ENCODE measurements at places on chromosomes 1 and 21.

DNA sequence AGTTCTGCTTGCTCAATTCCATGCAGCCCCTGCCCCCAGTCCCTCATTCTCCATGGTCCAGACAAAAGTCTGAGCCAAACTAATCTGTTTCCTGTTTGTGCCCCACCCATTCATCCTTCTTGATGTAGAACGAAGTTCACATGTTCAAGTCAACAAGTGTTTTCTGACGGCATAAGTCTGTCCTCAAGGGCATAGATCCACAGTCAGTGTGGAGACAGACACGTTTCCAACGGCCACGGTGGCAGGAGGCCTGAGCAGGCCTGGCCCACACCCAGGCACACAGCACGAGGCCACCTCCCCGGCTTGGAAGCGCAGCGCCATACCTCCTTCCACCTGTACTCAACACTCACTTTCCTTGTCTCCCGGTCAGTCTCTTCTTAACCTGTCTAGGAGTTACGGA lies 16.1 kb downstream of the ADORA1 start:
- DNase-seq: no peak

GRCh38 chr1:1296070-1297061 lies 11.4 kb downstream of the ACAP3 start:
- no peak for DNase-seq

GRCh38 chr1:231317306-231318014 lies 20.2 kb downstream of the EXOC8 start:
- DNase-seq: no peak

- no peak for DNase-seq
Observed at GRCh38 chr21:46457801-46458314, 833 bp upstream of the DIP2A start.

DNA sequence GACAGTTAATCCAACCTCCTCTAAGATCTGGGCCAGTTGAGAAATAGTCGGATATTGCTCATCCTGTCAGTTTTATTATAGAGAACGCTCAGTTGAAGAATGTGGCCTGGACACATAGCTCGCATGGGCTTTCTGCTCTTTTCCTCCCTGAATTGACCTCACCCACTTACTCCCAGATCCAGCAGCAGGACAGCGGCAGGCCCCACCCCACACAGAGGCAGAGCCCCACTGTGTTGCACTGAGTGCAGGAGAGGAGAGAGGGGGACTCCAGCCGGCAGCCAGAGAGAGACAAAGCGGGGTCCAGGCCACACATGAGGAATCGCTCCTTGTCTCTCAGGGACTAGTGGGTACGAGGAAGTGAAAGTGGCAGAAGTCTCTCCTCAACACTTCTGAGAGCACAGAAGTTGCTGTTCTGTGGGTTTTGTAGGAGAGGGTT lies 78.6 kb downstream of the LAMC1 start:
- no peak for DNase-seq

GRCh38 chr1:101025283-101025656 lies 314 bp downstream of the DPH5 start:
- DNase-seq: no peak

DNA sequence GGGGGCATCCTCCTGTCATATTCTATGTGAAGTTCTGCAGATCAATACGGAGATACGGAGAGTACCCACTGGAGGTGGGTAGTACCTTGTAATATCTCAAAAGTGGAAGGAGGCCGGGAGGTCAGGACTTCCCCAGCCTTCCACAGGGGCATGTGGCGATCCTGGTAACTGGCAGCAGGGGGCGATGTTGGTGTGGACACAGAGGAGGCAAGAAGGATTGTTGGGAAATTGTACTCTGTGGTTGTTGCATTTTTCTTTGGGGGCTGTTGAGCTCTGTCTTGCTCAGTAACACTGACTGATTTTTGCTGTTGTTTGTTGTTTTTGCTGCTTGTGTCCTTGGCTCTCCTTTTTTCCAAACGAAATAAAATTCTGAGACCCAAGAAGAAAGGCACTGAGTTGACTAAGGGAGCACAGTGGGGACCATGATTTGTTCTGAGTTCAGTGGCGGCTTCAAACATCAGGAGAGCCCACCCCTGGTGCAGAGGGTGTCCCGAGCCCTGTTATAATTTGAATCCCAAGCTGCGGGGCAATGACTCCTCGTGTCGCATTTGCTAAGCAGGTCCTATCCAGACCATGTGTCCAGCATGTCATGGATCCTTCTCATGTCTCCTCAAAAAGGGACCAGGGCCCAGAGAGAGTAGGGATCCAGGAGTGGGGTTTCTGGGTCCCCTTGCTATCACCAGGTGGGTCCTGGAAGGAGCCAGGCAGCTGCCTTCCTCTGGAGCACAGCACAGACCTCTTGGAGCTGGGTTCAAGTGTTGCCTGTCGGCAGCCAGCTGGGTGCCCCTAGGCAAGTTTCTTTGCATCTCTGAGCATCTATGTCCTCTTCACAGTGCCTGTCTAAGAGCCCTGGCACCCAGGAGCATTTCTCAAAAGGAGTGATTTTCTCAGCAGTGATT lies 22.8 kb downstream of the LHX4 start:
- no peak for DNase-seq

DNA sequence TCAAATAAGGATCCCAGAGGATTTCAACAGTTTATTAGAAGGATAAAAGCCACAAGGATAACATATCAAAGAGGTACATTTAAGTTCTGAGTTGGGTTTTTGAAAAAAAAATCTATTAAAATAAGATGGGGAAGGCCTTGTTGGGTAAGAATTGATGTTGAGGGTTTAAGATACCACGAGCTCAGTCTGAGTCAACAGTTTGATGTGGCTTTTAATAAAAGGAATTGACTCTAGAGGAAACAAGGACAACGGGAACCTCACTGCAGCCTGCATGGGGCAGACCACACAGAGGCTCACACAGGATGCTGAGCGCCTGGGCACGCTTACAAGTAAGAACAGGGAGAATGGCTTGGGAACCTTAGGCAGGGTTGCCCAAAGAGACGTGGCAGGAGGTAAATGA lies 107.5 kb downstream of the TIAM1 start:
- DNase-seq: no peak

GRCh38 chr1:156892190-156893047 lies 1.1 kb upstream of the PEAR1 start:
- peak; percentile 72 for DNase-seq

GRCh38 chr21:20272791-20273362 lies 725.3 kb upstream of the NCAM2 start:
- no peak for DNase-seq

- no peak for DNase-seq
Observed at GRCh38 chr21:24590261-24590660, 1017.0 kb downstream of the MRPL39 start.

DNA sequence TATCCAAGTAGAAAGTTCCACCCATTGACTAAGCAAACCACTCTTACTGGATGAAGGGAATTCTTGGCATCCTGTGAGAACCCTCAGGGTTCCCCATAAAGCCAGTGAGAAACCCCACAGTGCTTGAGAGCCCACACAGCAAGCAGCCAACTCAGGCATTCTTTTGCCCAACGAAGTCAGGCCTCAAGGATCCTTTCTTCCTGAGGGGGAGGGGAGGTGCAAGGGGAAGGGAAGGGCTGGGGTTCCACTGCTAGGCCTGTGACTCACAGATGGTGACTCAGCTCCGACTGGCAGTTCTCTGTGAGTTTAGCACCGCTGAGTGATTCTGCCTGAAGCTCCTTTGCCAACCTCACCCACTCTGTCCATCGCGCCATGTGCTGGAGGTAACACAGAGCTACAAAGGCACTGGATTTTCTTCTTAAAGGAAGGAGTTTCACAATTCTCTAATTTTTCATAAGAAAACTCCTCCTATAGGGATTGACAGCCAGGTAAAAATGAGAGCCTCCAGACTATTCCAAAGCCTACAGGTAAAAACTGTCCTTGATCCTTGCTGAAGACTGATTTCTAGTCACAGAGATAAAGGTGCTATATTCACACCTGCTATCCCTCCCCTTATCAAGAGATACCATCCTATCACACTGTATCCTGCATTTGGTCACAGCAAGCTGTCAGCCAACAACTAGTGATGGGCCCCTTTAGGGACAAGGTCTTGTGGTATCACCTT lies 4.8 kb downstream of the ENO1 start:
- DNase-seq: peak; percentile 99

DNA sequence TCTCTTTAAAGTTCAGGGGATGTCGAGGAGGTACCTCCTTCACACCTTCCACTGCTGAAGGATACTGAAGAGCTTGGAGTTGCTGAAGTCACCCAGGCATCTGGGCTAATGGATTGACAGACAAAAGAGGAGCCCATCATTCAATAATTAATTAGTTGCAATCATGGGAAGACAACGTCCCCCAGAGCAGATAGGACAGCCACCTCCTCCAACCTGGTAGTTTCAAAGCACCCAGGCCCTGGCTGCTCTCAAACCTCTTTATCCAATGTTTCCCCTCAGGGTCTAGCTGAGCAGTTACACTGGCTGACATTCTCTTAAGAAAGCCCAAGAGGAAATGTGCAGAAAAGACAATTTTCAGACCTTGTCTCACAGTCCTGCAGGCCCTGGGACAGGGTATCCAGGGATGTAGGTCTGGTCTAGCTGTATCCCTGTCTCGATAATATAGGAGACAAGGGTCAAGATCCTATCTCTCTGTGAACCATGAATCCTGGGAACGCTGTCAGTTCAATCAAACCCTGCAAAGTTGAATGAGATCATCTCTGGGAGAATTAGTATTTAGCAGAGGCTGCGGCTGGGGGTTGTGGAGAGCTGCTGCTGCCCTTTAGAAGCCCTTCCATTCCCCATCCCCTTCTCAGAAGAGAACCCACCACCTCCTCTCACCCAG lies 1.1 kb downstream of the TSPAN2 start:
- no peak for DNase-seq

GRCh38 chr1:15950763-15951295 lies 25.1 kb downstream of the ZBTB17 start:
- DNase-seq: no peak

- DNase-seq: no peak
Observed at GRCh38 chr1:107829036-107829770, 135.8 kb downstream of the VAV3 start.

DNA sequence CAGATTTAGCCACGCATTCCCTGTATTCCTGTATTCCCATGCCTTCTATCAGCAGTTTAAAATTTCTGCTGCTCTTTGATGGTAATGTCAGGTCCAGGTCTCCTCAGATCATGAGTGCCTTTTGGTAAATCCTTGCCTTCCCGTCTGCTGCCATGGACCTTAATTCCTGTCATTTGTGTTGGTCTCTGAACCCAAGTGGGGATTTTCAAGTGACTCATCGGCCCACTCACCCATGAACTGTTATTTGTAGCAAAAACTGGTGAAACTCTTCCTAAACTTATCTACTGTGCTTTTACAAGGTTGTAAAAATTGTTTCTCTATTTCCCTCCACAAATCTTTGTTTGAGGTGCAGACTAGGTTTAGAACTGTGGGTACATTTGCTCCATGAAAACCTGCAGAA lies 47.4 kb downstream of the ACTN2 start:
- DNase-seq: no peak

GRCh38 chr1:7550261-7550865 lies 220.7 kb upstream of the VAMP3 start:
- DNase-seq: no peak

- DNase-seq: no peak
Observed at GRCh38 chr21:38702196-38702595, 103.5 kb upstream of the ETS2 start.

DNA sequence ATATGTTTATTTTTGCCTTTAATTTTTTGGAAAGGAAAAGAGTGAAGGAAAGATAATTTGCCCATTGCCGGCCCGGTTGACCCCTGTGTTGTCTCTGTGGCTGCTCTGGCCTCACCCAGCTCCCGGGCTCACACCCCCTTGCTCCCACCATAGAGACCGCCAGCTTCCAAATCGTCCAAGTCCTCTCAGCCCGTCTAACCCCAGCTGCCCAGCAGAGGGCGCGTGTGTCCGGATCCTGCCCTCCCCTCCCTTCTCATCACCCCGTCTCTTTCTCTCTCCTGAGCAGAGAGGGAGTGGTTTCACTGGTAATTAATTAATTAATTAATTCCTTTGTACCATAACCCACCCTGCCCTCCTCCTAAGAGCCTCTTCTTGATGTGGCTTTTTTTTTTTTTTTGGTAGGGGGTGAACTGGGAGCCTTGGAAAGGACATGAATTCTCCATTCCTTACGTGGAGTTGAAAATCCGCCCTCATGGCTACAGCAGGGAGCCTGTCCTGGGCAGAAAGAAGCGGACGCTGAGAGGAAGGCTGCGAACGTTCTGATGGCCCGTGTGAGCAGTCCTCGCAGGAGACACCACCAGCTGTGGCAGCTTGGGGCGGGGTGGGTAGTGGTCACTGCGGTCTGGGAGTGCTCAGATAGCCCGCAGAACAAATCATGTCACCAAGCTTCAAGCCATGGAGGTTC lies 45.9 kb downstream of the KIAA0040 start:
- DNase-seq: no peak

GRCh38 chr1:241934866-241935265 lies 22.7 kb upstream of the BECN2 start:
- no peak for DNase-seq

- no peak for DNase-seq
Observed at GRCh38 chr1:165699577-165699976, 1.2 kb upstream of the ALDH9A1 start.

- DNase-seq: no peak
Observed at GRCh38 chr1:104476126-104476525, 726.4 kb downstream of the AMY1C start.

GRCh38 chr1:208219659-208220282 lies 24.4 kb downstream of the PLXNA2 start:
- DNase-seq: no peak

- no peak for DNase-seq
Observed at GRCh38 chr1:241632987-241633386, 7.2 kb downstream of the CHML start.

DNA sequence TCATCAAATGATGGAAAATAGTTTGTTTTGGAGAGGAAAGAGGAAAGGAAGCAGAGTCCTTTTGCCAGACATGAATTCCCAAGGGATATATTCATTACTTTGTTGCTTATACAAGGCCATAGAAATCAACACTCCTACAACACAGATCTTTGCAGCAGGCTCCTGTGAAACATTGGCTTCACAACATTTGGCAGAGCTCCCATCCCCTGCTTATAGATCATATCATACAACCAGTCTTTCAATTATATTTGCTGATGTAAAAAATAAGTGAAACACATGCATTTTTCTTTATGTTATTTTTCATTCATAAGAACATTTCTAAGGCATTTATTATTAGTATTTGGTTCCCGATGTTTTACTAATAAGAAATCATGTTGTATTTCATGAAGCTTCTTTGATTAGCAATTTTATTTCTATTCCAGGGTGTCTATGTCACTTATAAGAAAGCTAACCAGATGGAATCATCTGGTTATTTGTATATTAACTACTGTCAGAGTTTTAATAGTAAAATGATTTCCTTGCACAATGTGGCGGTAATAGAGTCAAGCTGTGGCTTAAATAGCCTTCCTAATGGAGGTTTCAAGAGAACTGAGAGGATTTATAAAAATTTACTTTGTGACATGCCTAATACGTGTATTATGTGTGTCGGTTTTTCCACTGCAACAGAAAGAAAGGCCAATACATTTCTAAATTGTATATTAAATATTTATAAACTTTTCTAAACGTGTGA lies 470.3 kb upstream of the NCAM2 start:
- no peak for DNase-seq
